Activated CD8-positive, alpha-beta T cell treated with anti-CD3 and anti-CD28 coated beads, Interleukin-2, amount 10 ng/mL, durations not matched to agents 7 days and 5 days (primary cell): ENCODE measurements at places on chromosomes 3 and 15. TPM values are rescaled to one million over a fixed set of nuclear protein-coding genes. Genes with fewer than 3 reads are reported as not detected.

CFAP91 gene
- not detected for total RNA-seq

- DNase-seq: no peak
Measured at GRCh38 chr3:155093261-155093660, 13.1 kb downstream of the MME start.

DNA sequence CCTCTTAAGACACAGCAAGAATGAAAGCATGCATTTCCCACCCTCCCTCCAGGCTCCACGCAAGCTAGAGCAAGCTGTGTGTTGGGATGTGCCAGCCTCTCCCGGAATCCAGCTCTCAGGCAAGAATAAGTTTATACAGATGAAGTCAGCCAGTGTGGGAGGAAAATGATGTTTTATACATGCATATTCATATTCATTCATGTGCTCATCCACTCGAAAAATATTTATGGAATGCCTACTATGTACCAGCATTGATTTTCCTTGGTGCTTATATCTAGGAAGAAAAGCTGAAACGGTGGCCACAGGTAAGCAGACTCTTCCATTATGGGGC lies 62.7 kb downstream of the KLHL6 start:
- DNase-seq: no peak

C3orf85 gene
- not detected for total RNA-seq

GRCh38 chr3:45869638-45870037 lies 16.7 kb upstream of the CCR9 start:
- no peak for DNase-seq

GHSR gene
- not detected for total RNA-seq

THBS1 gene
- 1.2 TPM for total RNA-seq

- DNase-seq: no peak
Measured at GRCh38 chr3:16897254-16897926, 12.6 kb downstream of the PLCL2 start.

LDHAL6B gene
- total RNA-seq: not detected

BSN gene
- 0.34 TPM for total RNA-seq

CELF6 gene
- total RNA-seq: 0.45 TPM

DNA sequence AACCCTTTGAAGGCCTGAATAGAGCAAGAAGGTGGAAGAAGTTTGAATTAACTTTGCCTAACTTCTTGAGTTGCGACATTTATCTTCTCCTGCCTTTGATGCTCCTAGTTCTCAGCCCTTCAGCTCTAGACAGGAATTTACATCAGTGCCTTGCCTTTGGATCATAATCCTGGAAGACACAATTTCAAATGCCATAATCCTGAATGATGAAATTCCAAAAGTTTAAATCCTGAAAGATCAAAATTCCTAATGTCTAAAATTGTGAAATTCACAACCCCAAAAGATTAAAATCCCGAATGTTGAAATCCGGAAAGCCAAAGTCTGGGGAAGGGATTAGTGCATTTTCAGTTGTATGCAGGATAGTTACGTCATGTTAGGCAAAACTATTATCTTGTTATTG lies 166.6 kb upstream of the PDZRN3 start:
- DNase-seq: no peak

CCK gene
- not detected for total RNA-seq

GRCh38 chr15:69314131-69314530 lies 15.4 kb downstream of the PAQR5 start:
- DNase-seq: no peak

DNA sequence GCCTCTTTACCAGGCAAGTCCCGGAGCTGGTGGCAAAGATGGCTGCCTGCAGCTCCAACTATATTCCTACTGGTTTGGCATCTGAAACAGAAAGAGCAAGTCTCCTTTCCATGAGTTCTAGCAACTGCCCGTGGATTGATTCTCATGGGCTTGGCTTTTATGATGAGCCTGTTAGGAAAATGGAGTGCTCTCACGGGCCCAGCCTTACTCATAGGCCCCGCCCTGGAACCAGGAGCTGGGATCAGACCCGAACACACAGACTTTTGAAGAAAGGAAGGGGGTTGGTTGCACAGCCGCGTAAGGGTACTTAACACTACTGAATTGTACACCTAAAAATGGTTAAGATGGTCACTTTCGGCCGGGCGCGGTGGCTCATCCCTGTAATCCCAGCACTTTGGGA lies 2.9 kb downstream of the NRROS start:
- no peak for DNase-seq

LRTM1 gene
- not detected for total RNA-seq
